ENCODE measurements at places on chromosomes 16 and 17. TPM values are rescaled to one million over a fixed set of nuclear protein-coding genes. Genes with fewer than 3 reads are reported as not detected.

Gene ABCA8
- polyA plus RNA-seq = 1.4 TPM

Gene DNAAF8
- 2.5 TPM for polyA plus RNA-seq

DNA sequence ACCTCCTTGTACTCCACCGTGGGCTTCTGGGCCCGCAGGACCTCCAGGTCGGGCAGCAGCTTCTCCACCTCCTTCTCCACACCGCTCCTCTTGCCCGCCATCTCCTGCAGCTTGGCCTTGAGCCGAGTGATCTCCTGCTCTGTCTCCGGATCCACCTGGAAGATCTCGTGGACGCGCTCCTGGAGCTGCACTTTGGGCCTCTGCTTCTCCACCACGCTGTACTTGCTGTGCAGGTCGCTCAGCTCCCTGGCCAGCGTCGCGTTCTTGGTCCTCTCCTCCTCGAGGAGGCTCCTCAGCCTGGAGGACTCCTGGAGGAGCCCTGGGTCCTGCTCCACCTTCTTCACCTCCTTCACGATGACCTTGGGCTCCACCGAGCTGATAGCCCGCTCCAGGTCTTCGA is 8.8 kb downstream of the CDK3 start:
- DNase-seq = no peak

Gene TEKT1
- 0.86 TPM for polyA plus RNA-seq

Gene G6PC1
- polyA plus RNA-seq = 4.5 TPM

DNA sequence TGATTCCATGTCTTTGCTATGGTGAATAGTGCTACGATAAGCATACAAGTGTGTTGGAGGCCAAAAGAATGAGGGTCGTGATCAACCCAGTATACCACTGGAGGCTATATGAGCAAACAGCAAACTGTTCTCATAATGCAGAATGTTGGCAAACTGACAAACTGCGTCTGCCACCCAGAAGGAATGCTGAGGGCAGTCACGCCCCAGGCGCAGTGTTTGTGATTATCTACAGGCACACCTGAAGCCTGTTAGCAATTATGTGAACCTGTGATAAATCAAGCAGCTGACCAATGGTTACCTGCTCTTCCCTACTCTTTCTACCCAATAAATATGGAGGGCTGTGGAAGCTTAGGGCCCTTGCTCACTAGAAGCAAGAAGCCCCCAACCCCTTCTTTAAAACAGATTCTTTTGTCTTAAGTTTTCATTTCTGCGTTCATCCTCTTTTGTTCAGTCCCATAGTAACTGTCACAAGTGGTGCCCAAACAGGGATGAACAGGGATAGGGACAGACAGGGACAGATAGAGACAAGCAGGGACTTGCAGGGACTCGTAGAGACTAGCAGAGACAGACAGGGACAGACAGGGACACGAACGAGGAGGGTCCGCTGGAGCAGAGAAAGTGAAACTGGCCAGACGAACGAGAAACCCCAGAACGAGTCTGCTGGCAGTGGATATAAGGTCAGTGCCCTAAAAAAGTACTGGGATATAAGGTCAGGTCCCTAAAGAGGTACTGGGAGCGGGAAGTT is 25.1 kb downstream of the CD300LG start:
- no peak for DNase-seq

Gene TUBB3
- polyA plus RNA-seq = 6.7 TPM

DNA sequence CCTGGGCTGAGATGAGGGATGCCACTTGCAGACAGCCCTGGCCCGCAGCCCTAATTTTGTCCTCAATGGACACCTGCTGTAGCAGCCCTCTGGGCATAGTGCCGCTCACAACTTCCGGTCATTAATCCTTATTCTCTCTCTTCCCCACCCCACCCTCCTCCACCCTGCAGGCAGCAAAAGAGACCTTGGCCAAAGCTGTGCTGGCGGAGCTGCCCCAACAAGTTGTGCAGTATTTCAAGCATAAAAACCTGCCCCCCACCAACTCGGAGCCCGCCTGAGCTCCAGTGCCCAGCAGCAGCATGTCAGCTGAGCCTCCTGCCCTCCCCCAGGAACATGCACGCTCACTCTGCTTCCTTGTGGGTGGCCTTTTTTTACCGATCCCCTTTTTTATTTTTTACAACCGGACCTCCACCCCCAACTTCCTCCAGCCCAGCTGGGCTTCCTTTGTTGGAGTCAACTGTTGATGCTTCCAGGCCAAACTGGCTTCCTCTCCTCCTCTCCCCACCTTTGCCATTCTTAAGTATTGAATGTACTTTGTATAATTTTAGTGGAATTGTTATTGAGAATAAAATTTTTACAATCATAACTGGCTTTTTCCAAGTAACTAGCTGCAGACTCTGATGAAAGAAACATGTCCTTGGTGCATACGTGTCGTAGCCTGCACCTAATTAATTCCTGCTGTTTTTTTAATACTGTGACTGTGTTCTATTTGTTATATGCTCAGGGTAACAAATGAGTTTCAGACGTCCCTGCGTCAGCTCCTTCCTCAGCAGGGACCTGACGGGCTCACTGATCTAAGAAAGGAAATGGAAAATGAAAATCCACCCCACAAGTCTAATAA is 38.2 kb downstream of the PSME3IP1 start:
- no peak for DNase-seq

Gene SDR42E2
- polyA plus RNA-seq = 0.22 TPM

GRCh38 chr17:64622931-64623654 is 39.0 kb downstream of the SMURF2 start:
- no peak for DNase-seq

- DNase-seq = no peak
Measured at GRCh38 chr16:4606354-4606753, 8.3 kb downstream of the UBALD1 start.

GRCh38 chr16:11296706-11297491 is 15.8 kb upstream of the PRM1 start:
- no peak for DNase-seq

DNA sequence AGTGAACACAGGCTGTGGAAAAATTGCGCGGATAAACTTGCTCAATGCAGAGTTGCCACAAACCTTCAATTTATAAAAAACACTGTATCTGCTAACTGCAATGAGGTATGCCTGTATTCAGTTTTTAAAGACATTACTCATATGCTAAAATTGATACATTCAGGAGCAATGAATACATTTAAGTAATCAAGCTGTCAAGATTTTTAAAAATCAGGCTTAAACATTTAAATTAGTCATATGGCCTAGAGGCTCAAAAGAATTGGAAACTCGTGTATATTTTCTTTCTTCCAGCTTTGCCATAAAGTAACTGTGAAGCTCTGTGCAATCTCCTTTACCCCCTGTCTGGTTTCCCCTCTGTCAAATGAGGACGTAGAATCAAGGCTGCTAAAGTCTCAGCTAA is 4.1 kb downstream of the SYNRG start:
- no peak for DNase-seq

- no peak for DNase-seq
Measured at GRCh38 chr17:42392692-42393415, 4.6 kb upstream of the STAT3 start.

DNA sequence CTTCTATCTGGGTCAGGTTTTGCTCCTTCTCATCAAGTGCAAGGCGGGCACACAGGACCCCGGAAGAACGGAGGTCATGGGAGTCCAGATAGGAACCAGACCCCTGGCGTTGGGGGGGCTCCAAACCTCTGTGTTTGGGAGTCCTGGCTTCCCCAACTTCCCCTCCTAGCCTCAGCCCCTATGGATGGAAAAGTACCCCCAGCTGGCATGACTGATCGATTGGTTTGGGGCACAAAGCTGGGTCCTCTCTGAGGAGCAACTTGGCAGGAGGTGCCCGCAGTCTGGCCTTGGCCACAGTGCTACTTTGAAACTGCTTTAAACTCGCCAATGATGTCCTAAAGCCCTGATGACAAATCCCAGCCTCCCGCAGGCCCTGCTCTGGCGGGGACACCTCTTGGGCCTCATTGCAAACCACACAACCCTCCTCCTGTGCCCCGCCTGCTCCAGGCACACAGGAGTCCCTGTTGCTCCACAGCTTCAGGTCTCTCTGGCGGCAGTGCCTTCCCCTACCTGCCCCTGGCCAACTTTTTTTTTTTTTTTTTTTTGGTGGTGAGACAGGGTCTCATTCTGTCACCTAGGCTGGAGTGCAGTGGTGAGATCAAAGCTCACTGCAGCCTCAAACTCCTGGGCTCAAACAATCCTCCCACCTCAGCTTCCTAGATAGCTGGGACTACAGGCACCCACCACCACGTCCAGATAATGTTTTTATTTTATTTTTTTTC is 38.0 kb upstream of the SNN start:
- DNase-seq = no peak

Gene AOC2
- 0.83 TPM for polyA plus RNA-seq

Measured in right renal pelvis (tissue), 4 donors.